ENCODE measurements at places on chromosomes 6 and 20.
A peak's percentile ranks its signal among the peaks of the same experiment; 100 is the strongest.

DNA sequence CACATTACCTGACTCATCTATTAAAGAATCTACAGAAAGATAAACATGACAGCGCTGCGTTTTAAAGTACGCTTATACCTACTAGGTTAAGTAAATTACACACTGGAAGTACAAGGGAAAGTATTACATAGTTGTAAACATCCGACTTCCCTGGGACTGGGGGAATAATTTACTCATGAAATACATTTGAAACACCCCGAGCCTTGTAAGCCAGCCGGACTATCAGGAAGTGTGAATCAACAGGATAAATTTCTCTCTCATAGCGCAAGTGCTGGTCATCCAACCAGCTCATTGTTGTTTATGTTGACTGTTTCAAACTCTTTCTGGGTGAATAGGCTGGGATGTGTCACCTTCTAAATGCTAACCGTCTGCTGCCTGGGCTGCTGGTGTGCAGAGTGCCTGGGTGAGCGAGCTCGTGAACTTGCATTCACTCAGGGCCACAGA lies 4.9 kb downstream of the BMP6 start:
- DNase-seq, result peak; percentile 97

DNA sequence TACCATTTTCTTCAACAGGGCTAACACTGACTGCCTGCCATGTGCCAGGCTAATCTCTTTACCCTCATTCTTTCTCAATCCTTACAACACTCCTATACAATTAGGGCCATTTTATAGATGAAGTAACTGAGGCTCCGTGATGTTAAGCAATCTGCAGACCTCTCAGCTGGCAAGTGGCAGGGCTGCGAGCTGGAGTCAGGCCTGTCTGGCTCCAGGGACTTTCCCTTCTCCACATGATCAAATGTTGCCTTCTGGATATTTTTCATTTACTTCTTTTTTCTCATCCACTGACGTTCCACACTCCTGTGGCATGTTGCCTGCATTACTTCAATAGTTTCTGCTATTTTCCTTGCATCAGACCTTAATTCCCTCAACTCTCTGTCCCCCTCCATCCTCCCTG lies 55.2 kb upstream of the TAGAP start:
- no peak for DNase-seq

GRCh38 chr20:5000263-5001173 lies 792 bp downstream of the SLC23A2 start:
- no peak for DNase-seq

- peak; percentile 70 for DNase-seq
These were observed 13.2 kb upstream of the TFB1M start for GRCh38 chr6:155327326-155328073.

DNA sequence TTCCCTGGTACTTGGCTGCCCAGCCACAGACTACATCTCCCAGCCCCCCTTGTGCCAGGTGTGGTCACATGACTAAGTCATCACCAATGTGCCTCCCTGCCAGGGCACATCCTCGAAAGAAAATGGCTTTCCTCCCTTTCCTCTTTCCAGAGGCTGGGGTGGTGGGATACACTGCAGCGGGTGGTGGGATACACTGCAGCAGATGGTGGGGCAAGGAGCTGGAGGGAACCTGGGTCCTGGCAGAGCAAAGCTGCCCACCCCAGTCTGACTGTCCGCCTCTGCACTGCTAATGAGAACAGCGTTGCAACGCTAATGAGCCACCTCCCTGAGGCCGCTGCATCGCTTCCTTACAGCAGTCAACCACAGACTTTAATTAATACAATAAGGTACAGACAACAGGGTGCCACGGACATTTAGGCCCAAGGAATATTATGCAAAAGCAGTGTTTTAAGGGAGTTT lies 125.3 kb downstream of the PREX1 start:
- no peak for DNase-seq

DNA sequence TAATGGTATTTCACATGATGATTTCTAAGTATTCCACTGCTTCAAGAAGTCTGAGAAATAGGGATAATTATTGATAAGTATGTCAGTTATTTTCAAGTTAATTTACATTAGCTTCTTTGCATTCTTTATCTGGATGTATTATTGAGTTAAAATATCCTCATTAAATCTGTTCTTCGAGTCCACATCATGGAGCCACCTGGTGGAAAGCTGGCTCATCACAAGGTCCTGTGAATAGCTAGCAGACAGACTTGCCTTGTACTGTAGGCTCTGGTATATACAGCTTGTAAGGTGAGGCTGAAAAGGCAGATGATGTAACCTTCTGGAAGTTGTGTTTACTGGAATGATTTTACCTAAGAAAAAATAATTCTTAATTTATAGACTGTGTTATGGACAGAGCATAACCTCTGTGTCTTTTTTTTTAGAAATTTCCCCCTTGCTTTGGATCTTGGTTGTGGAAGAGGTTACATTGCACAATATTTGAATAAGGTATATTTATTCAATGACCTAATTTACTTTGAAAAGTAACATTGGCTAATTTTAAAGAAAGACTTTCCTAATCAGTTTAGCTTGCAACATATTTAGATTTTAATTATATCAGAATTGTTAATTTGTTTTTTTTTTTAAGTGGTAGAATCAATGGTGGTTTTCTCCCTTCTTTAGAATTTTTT lies 3.5 kb downstream of the NDUFAF5 start:
- peak; percentile 76 for DNase-seq

- no peak for DNase-seq
These were observed 20.5 kb upstream of the PYGB start for GRCh38 chr20:25227317-25227831.

- DNase-seq, result no peak
These were observed 421.4 kb upstream of the RUNX2 start for GRCh38 chr6:44906761-44907160.

Measured in renal cortical epithelial cell (primary cell).